ENCODE measurements at places on chromosomes 13 and 19.

DNA sequence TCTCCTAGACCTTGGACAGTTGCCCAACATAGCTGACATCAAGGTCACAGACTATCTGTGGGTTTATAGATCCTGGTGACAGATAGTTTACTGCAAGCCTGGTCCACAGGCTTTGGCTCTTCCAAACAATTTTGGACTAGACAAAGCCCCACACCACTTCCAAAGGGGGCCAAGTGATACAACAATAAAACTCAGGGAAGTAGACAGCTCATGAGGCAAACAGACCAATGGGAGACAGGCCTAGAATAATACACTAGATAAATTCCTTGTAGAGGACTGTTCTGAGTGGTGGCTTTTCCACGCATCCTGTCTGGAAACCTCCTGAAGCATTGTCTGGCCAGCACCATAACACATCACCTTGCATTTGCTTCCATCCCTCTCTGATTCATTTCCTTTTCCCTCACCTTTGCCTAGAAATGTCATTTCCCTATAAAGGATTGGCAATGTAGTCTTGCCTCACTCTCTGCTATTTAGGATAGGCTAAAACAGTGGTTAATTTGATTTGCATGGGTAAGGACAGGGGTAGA lies 284.2 kb downstream of the POU4F1 start:
- no peak for DNase-seq

DNA sequence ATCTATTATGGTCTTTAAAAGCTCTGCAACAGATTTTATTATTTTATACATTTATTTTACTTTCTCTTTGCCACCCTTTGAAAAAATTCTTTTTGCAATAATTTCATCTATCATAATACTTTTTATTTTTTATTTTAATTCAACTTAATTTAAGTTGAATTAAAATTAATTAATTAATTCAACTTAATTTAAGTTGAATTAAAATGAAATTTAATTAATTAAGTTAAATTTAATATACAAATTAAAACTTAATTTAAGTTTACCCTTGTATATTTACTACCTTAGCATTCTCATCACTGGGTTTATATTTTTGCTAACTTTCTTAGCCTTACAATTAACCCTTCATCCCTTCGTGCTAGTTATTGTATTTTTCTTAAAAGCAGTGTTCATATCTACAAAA lies 301.4 kb downstream of the SLITRK5 start:
- DNase-seq, result no peak

GRCh38 chr13:109131698-109132257 lies 502.4 kb downstream of the MYO16 start:
- DNase-seq, result no peak

DNA sequence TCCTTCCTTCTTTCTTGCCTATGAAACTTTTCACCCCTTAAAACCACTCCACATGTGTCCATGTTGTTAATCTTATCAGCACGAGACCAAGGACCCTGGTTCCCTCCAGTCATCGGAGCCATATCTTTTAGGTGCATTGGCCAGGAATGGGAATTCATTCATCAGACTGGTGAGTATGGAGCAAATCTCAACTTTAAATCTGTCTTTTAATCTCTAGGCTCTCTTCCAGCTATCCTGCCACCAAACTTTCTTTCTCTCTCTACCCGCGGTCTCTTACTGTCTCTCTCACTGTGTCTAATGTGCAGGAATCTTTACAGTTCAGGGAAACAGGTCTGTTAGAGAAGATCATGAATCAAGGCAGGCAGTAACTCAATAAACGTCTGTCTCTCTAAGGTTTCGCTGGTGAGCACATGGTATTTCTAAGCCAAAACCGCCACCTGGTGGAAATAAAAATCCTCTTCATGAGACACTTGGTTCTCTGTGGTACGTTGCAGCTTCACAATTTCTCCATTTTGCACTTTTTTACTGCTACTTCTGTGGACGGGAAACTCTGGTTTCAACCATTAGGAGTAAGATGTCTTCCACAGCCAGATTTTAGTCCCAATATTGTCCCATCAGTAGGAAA lies 16.1 kb downstream of the LGALS16 start:
- DNase-seq, result peak; percentile 84

GRCh38 chr13:45575146-45575829 lies 40.3 kb downstream of the ERICH6B start:
- DNase-seq, result no peak

DNA sequence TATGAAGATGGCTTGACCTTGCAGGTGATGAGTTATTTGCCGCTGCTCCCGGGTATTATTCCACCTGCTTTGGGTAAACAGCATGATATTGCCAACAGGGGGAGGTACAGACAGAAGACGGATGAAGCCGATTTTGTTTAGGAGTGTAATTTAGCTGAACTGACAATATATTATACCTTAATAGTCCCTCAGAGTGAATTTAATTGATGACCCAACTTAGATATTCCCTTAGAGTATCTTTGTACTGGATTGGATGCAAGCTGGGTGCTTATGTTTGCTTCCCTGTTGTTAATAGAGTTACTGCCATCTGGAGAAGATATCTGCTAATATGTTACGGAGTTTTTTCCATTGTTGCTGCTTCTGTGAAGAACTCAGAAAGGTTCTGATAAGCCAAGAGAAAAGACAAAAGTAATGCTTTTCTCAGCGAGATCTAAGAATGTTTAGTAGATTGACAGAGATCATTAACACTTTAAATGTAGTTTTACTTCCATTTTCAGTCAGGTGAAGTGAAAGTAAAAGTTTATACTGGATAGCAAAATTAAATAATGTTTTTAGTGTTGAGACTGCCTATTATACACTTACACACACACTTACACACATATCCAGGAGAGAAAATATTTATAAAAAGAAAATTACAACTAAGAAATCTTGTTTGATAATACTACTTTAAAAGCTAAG lies 2220.8 kb upstream of the PCDH20 start:
- DNase-seq, result peak; percentile 37

GRCh38 chr13:27961227-27962085 lies 7.7 kb downstream of the CDX2 start:
- DNase-seq, result no peak

DNA sequence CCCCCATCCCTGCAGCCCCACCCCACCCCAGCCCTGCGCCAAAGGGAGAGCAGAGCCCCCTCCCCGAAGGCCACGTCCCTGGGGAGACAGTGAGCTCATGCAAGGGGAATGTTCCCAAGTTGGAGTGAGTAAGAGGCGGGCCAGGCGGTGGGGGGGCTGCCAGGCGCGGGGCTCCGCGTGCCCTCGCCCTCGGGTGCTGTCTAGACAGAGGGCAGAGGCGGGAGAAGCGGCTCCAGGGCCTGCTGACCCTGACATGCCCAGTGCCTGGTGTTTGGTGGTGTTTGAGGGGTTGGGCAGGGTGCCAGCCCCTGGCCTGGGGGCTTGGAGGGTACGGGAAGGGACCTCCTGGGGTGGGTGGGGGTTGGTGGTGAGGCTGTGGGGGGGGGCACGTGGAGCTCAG lies 1.0 kb downstream of the FSTL3 start:
- DNase-seq, result no peak

DNA sequence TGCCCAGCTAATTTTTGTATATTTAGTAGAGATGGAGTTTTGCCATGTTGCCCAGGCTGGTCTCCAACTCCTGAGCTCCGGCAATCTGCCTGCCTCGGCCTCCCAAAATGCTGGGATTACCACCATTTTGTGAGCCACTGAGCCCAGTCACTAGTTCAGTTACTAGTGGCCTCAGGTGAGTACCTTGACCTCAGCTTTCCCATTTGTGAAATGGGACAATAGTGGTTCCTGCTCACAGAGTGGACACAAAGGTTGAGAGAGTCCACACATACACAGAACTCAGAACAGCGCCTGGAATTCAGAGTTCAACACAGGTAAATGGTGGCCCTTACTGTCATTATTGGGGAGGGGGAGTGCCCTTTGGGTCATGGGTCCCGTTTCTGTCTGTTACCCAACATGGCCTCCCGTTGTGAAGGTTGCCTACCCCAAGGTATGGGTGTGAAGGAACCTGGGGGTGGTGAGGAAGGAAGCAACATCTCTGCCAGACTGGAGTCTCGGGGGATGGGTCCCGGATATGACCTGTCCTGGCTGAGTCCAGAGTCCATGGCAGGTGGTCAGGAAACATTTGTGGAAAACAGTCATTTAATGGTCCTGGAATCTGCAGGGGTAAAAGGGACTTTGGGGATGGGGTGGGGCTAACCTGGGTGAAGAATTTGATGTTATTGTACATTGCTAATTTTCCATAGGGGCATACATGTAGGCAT lies 11.7 kb upstream of the IRGC start:
- DNase-seq, result no peak

DNA sequence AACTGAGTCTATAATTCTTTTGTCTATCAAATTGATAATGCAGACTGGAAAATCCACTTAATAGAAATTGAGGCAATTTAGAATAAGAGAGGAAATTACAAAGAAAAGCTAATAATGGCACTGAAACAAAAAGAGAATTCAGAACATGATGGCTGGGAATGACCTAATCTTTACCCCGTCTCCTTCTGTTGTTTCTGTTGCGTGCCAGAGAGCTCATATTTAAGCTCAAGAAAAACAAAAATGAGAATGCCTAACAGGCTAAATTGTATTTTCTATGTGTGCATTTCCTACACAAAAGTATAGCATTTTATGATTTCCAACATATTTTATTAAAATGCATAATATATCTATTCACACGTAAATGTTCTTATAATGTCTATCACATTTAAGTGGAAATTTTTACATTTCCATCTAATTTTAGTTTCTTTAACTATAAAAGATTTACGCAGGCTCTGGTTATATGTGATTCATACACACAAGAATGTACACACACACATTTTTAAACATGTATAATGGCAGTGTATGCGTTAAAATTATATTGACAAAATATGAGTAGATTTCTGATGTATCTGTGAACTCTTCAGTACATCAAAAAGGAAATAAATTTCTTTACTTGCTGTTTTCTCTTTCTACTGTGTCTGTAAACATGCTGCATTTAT lies 432.3 kb downstream of the SLITRK6 start:
- no peak for DNase-seq

GRCh38 chr19:339262-339887 lies 5.2 kb downstream of the MIER2 start:
- no peak for DNase-seq

DNA sequence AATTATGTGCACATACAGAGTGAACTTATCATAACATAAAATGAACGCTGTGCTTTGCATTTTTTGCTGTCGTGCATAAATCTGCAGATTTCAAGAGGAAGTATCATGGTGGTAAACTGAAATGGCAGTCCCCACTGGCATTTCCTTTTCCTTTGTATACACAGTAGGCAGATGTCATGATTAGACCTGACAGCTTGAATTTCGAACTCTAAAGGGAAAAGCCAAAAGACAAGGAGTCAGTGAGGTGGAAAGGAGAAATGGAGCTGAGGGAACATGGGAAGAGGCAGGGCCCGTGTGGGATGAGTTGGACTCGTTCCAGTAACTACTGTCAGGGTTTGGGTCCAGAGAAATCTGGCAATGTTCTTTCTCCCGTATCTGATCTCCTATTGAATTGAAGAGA lies 454.1 kb upstream of the SGCG start:
- peak; percentile 76 for DNase-seq

GRCh38 chr19:35410487-35410886 lies 37.6 kb upstream of the FFAR2 start:
- no peak for DNase-seq

GRCh38 chr13:61316647-61317046 lies 99.0 kb downstream of the PCDH20 start:
- no peak for DNase-seq

GRCh38 chr19:55406091-55406825 lies 1.3 kb downstream of the UBE2S start:
- DNase-seq, result no peak

DNA sequence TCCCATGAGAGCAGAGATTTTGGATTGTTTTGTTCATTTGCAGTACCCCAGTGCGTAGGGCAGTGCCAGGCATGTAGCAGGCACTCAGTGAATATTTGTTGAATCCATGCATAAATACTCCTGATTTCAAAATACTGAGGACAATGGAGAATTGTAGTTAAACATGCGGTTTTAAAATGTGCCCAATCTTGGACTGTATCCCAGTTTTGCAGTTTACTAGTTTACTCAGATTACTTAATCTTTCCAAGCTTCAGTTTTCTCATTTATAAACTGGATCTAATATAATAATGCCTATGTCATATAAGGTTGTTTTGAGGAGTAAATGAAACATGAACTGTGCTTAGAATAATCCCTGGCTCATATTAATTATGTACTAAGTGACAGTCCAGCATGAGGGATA lies 39.0 kb downstream of the RCBTB2 start:
- no peak for DNase-seq

- DNase-seq, result no peak
Observed at GRCh38 chr13:33933810-33934209, 115.9 kb downstream of the RFC3 start.

DNA sequence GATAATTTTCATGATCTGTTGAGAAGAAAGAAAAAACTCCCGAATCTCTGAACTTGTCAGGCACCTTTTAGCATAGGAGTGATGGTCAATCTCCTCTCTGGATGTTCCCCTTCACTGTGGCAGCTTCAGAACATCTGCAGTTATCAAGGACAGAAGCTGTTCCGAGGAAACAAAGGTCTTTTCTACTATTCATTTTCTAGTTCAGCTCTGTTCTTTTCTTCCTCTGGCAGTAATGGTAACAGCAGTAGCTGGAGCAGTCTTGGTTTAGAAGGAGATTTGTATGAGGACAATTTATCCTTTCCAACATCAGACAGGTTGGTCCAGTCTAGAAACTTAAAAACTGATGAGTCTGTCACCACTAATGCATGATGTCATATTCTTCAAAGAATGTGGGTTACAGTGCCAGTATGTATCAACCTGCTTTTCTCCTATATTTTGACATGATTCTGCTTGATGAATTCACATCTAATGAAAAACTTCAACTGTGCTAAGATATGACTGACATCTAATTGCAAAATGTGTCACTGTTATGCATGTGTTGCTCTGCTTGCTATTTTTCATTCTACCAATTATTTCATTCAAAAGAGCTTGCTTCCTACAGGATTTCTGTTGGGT lies 41.0 kb downstream of the AKAP11 start:
- DNase-seq, result peak; percentile 89

DNA sequence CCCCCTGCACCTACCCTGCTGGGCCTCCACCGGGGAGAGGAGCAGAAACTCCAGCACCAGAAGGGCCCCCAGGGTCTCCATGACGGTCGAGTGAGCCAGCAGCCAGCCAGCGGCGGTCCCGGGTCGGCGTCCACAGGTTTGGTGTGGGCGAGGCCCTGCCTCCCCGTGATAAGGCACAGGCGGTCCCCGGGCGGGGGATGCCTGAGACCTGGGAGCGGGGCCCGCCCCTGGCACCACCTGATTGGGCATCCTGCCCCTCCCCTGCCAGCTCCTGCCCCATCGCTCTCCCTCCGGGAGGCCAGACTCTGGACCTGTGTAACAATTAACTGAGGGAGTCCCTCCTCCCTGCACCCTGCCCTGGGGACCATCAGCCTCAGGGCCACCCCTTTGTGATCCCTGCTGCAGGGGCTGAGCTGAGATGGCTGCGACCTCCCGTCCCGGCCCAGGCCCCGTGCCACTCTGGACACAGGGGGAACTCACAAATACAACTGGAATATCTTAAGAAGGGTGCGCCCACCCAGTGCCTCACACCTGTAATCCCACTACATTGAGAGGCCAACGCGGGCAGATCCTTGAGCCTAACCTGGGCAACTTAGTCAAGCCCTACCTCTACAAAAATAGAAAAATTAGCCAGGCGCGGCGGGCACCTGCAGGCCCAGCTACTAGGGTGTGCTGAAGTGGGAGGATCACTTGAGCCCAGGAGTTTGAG lies at the start of gene SMIM24:
SMIM24 (minus strand) TSS at position 143 of the 709 bp plus-strand sequence; CDS start at position 81, 62 bp downstream.
- no peak for DNase-seq

GRCh38 chr19:35030257-35031071 lies at the start of gene SCN1B:
SCN1B (plus strand) TSS chr19:35030470; CDS start chr19:35030821, 351 bp downstream.
- peak; percentile 66 for DNase-seq
